ENCODE measurements at places on chromosomes 2 and 18.

- no peak for DNase-seq
These were observed 6.8 kb downstream of the DNAJB2 start for GRCh38 chr2:219285894-219286425.

DNA sequence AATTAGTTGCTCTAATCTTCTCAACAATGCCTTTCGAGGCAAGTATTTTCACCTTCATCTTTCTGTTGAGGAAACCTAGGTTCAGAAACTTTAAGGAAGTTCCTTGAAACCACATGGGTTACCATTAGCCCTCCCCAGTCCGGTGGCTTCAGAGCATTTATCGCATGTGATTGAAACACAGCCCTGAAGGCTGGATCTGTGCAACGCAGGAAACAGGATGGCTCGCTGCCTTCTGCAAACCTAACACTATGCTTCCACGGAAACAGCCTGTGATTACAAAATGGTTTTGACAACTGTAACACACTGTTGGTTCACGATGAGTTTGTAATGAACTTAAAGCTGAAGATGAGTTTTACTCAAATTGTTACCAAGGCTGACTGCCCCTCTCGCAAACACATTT is 68.5 kb downstream of the EPB41L3 start:
- DNase-seq, result no peak

DNA sequence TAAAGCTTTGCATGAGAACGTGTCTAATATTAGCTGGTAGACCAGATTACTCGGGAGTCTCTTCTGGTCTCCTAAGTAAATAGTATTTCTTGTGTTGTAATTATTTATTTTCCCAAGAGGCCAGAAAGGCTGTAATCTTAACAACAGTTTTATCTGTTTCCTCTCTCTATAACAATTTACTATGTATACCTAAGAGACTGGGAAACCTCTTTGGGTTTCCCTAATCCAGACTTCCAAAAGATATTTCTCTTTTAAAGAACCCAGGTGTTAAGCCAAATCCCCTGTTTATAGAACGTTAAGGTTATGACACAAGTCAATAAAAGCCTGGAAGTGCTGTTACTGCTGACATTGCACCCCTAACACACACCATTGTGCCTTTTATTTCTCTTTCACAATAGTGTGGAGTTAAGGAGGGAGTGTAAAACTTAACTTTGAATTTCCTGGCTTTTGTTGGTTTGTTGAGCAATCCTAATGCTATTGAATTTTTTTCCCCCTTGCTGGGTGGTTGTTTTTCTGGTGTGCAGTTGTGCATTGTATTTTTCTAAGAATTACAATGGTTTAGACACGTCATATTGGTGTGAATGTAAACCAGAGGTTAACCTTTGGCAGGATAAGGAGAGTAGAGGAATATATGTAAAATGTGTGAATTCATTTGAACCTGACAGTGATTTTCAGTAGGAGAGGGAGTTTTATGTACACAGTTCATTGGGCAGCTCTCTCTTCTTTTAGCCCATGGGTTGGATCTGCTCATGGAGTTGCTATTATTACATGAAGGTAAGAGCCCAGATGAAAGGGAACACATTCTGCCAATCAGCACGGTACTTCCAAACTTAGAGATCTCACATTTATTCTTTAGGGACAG is 192.8 kb downstream of the MTX2 start:
- DNase-seq, result no peak

GRCh38 chr2:113910967-113911678 is 21.2 kb downstream of the ACTR3 start:
- no peak for DNase-seq

- no peak for DNase-seq
These were observed 469.4 kb downstream of the PTPRM start for GRCh38 chr18:8036551-8036950.

DNA sequence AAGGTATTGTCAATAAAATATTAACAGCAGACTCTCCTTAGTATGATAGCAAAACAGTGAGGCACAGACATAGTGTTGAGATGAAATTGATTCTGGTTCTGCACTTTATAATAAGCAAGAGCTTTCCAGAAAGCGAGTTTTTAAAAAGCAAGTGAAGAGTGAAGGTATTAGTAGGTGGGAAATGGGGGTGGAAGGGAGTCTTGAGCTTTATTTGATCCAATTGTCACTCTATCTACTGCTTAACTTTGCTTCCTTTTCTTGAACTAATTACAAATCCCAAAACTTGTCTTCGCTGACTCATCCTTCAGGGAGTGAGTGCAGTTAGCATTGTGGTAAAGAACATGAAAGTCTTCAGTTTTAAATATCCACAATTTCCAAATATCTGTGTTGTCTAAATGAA is 120.6 kb upstream of the BOD1L2 start:
- DNase-seq, result no peak

DNA sequence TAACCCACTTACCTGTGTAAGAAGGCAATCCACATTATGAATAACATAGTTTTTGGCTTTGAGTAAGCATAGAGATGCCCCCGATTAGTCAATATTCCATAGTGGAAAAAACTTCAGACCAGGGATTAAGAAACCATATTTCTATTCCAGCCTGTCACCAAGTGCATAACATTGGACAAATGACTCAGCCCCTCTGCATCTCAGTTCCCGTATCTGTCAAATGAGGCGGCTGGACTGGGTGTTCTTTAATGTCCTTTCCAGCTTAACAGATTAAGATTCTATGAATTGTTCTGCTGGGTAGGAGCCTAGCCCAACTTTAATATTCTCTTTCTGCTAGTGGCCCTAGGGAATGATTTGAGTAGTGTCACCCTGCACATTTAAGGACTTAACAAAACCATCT is 11.8 kb upstream of the FTCDNL1 start:
- no peak for DNase-seq

DNA sequence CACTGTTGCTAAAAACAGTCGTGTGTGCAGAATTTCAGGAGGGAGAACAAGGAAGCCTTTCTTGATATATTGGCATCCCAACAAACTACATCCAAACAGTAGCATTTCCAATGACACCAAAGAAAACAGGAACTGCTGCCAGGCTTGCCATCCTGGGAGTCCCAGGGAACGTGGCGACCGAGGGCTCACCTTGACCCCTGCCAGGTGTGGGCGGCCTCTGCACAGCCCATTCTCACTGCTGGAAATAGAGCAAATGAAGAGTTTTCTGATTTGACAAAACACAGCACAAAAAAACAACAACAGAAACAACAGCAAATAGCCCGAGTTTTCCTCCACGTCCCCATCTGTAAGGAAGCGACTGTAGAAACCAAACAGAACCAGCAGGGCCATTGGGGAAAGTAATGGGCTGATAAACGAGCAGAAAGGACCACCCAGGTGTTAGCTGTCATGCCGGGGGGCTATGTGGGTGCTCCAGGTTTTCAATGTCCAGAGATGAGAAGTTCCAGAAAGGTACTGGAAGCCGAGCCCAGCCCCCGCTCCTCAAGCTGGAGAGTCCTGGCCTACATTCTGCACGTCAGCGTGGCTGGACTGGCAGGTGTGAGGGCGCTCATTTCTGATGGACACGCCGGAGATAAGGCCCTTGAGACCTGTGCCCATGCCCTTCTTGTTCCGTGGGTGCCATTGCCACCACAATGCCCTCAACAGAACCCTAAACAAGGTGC is 80.8 kb downstream of the TWIST2 start:
- no peak for DNase-seq

DNA sequence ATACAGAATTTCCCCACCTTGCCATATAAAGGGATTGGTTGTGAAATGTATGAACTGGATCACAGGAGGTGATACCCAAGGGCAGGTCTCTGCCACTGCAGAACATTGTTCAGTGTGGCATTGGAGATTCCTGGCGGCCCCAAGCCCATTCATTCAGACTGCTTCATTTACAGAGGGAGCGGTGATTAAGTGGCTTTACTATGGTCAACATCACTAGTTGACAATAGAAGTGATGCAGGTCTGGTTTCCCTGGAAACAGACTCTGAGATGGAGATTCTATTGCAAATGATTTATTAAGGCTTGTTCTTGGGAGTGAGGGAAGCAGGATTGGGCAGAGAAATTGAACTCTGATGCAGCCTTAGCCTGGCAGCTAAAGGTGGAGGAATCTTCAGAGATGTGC is 62.4 kb downstream of the ZDBF2 start:
- DNase-seq, result no peak

- no peak for DNase-seq
These were observed 1.7 kb upstream of the RPE start for GRCh38 chr2:210000464-210001324.

DNA sequence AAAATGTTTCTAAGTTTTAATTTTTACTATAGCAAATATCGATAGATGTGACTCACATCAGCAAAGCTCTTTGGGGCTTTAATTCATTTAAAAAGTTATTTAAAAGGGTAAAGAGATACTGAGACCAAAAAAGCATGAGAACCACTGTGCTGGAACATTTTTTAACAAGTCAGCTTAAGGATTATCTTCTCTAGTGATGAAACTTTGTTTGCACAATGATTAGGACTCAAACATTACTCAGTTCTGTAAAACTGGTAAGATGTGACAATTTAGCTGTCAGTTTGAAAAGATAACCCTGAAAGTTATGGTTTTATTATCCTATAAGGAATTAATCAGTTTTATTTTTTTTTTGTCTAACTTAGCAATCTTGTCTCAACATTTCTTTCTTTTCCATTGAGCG is 301.4 kb downstream of the TSN start:
- DNase-seq, result no peak

DNA sequence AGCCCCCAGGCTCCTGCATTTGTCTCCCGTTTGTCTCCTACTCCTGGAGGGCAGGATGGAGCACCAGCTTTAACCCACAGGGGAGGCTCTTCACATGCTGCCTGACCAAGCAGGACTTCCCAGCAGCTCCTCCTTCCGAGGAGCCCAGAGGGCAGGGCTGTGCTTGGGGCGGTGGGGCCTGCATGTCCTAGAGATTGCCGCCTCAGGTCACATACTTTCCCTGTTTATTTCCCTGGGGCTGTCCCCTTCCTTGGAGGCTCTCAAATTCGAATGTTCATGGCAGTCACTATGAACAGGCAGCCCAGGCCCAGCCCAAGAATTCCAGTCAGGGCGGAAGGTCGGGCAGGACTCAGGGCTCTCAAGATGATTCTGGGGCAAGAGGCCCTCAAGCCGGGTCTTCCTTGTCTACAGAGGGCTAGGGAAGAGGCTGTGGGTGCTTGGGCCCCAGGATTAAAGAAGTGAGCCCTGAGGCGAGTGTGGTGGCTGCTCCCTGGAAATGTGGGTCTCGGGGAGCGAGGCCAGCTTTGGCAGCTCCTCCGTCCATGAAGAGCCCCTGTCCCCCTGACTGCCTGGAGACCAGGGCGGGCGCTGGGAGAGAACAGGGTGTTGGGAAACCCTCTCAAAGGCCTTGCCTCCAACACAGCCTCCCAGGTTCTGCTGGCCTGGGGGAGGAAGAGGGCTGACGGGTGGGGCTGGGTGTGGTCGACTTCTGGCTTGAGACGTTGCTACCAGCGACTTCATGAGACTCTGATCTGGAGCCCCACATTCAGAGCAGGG is 48.9 kb upstream of the HPCAL1 start:
- no peak for DNase-seq

GRCh38 chr18:58484989-58485981 is 143.6 kb downstream of the ALPK2 start:
- DNase-seq, result no peak

- DNase-seq, result no peak
These were observed 35.0 kb upstream of the EVA1A start for GRCh38 chr2:75595541-75596395.

GRCh38 chr2:220665108-220665471 is 907.0 kb downstream of the EPHA4 start:
- DNase-seq, result no peak

DNA sequence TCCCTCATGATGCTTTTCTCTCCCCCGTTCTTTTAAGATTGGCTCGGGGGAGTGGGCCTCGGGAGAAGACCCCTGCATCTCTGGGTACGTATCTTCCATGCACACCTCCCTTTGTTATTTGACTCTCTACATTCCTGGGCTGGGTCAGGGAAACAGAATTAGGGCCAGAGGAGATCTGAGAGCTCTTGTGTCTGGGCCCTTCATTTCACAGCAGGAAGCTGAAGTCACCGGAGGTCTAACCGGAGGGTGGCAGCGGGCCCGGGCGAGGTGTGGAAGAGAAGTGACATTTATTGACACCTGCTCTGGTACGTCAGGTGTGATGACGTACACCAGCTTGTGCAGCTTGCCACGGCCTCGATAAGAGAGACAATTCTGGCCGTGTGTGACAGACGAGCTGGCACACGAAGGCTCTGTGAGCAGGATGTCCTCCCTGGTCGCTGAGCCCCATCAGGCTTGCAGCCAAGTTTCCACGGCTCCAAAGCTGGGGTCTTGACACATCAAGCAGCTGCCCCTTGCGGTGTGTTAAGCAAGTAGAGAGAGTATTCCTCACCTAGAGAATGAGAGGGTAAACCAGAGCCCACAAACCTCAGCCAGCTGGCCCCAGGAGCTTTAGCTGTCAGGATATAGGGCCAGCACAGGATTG is 30.4 kb downstream of the TOGARAM2 start:
- DNase-seq, result no peak

DNA sequence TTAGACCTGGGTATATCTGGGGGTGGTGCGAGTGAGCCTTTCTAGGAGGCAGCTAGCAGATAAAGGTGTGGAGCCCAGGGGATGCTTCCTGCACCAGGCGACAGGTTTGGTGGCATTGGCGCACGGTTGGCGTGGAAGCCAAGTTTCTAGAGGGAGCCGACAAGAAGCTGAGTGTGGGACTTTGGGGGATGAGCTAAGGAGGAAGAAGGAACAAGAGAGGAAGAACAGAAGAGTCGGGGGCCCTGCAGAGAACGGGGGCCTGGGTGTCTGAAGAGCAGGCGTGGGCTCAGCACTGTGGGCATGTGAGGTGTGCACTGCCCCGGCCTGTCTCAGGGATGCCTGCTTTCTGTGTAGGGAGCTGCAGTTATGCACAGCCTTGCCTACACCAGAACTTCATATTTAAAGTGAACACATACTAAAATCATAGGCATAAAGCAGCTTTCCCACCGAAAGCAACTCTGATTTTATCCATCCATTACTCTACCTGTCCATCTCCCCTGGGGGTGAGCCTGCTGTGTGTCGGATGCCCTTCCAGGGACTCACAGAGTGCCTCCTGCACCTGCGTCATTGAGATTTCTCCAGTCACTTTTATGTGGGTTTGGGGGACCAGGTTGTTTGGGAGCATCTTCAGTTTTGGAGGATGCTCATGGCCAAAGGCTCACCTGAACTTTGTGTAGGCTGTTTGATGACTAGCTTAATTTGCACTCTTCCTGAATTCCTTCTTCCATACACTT is 149.7 kb downstream of the LDLRAD4 start:
- no peak for DNase-seq

- no peak for DNase-seq
These were observed 5.9 kb upstream of the FHL2 start for GRCh38 chr2:105404736-105405135.

GRCh38 chr2:181106229-181106628 is 125.8 kb downstream of the UBE2E3 start:
- DNase-seq, result no peak

- DNase-seq, result no peak
These were observed 95.4 kb upstream of the SMAD7 start for GRCh38 chr18:49046125-49046524.

GRCh38 chr2:82641598-82642180 is 1817.4 kb downstream of the SUCLG1 start:
- DNase-seq, result no peak
